ENCODE measurements at places on chromosomes 4 and X. TPM values are rescaled to one million over a fixed set of nuclear protein-coding genes. Genes with fewer than 3 reads are reported as not detected.

DNA sequence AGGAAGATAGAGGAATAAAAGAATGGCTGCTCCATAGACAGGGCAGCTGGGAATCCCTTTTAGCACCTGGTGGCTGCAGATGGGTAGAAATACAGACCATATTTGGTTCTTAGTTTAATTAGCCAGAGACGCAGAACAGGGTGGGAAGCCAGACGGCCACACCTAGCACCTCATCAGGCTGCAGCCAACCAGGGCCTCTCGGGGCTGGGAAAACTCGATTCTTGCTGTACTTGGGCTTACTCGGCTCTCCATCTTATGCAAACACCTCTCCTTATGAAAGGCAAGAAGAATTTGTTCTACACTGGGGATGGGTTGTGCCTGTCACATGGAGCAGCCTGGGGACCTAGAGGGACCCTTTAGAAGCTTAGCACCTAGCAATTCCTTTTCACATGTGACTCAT is 19.7 kb downstream of the IRAK1 start:
- peak; percentile 6 for DNase-seq

GRCh38 chr4:22794732-22795131 is 102.0 kb downstream of the GBA3 start:
- no peak for DNase-seq

GRCh38 chr4:16684097-16684496 is 214.3 kb downstream of the LDB2 start:
- no peak for DNase-seq

- peak; percentile 39 for DNase-seq
These were observed 201.5 kb upstream of the FAM241A start for GRCh38 chr4:111943796-111944203.

DNA sequence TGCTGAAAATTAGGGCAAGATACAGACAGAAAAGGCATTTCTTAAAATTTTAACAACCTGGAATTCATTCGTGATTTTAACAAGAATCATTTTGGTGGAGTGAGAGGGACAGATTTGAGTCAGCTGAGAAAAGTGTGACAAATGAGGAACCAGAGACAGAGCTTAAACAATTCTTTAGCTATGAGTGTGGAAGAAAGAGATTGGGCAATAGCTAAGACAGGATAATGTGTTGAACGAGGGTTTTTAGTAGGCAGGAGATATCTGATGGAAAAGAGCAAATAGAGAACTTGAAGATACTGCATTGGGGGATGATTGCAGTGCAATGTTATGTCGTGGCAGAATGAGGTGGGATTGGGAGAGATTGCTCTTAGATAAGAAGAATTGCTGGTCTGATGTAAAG is 164.2 kb upstream of the SPRY1 start:
- no peak for DNase-seq

DNA sequence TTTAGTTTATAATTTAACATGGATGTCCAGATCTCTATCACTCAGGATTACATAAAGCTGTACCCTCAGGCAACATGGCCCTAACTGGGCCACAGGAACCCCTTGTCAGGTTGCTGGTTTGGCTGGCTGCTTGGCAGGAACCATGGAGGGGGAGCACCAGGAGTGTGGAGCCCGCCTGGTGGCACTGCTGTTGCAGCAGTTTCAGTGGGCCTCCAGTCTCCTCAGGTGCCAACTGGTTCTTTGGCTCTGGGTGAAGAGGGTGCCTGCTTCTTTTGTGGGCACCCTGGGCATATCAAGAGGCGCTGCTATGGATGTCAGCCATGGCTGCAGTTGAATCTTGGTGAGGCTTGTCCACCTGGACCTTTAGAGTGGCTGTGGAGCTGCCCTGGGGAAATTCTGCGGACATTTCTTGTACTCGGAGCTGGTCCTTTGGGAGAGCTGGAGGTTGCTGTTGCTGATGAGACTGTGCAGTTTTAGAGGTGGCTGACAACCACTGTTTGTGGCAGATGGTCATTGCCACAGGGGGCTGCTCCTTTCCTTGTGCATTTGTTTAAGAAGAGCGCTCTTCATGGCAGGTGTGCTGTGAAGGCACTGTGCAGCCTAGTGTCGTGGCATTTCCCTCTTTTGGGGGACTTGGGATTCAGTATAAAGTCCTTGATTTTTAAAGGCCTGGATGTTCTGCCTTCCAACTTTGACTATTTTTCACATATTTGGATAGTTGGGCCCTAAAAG is 10.3 kb upstream of the SMIM14 start:
- DNase-seq: no peak

- no peak for DNase-seq
These were observed 499 bp upstream of the NFXL1 start for GRCh38 chr4:47914926-47915237.

DNA sequence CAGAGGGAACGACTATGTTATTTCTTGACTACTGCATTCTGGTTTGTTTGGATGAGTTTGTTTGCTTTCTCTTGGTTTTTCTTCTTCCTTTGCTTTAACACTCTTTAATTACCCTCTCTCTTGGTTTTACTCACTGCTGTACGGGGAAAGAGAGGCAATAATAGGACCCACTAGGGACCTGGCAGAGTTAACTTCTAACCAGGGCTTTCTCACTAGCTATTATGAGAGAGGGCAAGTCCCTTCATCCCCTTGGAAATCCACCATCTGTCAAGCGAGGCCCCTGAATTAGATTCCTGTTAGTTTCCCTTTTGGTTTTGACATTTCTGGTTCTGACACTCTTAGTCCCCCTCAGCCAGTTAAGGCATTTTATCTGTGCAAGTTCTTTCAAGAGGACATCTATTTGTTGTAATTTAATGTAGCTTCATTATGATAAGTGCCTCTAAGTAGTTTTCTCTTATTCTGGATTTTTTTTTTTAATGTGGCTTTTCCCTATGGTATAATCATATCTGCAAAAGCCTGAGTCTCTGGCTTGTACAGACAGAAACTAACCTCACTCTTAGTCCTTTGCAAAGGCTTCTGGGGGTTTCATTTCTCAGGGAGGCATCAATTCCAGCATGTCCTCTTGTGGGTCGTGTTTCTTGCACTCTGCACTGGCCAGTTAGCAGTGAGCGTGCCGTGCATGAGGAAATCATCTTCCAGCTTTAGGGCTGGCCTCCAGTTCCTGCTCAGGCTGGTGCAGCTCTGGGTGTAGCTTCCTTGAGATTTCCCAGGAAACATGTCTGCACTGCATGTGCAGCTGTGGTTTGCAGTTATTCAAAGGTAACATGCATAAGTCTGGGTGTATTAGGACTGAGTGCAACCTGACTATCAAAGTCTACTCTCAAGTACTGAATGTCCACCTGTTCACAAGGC is 221.3 kb downstream of the STIM2 start:
- DNase-seq: no peak

- DNase-seq: peak; percentile 64
These were observed 64.8 kb upstream of the STOX2 start for GRCh38 chr4:183840311-183840710.

DNA sequence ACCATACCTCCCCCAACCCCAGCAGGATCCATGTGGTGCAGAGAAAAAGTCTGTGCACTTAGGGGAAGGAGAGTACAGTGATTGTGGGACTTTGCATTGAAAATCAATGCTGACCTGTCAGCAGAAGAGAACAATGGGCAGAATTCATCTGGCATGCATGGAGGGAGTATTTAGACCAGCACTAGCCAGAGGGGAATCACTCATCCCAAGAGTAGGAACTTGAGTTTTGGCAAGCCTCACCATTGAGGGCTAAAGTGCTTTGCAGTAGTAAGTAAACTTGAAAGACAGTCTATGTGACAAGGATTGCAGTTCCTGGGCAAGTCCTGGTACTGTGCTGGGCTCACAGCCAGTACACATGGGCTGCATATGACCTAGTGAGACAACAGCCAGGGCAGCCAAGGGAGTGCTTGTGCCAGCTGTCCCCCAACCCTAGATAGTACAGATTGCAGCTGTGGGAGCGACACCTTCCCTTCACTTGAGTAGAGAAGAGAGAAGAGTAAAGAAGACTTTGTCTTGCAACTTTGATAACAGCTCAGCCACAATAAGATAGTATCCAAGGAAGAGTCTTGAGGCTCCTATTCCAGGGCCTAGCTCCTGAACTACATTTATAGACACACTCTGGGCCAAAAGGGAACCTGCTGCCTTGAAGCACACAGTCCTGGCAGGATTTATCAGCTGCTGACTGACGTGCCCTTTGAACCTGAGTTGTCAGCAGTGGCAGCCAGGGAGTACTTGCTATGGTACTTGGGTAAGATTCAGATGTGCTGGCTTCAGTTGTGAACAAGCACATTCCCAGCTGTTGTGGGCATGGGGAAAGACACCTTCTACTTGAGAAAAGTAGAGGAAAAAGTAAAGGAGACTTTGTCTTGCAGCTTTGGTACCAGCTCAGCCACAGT is 48.7 kb downstream of the HDX start:
- DNase-seq: no peak

DNA sequence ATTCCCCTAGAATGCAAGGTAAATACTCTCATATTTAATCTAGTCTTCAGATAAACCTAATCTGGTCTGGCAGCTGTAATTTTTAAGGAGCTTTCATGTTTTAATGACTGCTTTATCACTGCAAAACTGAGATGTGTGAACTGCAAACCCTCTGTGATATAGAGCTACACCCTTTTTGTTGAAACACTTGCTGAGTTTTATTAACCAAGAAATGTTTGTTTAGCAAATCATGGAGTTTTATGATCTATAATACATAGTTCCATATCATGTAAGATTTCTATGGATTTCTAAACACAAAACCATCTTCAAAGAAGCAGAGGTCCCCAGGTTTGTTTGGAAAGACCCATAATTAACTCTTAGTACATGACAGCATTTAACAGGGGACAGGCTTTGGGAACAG is 126.4 kb downstream of the BTC start:
- no peak for DNase-seq

GRCh38 chr4:150068300-150068960 is 9.8 kb upstream of the DCLK2 start:
- no peak for DNase-seq

GRCh38 chr4:38667085-38667893 is 3.3 kb downstream of the KLF3 start:
- peak; percentile 95 for DNase-seq

GRCh38 chrX:13697976-13698375 is 9.0 kb downstream of the RAB9A start:
- no peak for DNase-seq

DNA sequence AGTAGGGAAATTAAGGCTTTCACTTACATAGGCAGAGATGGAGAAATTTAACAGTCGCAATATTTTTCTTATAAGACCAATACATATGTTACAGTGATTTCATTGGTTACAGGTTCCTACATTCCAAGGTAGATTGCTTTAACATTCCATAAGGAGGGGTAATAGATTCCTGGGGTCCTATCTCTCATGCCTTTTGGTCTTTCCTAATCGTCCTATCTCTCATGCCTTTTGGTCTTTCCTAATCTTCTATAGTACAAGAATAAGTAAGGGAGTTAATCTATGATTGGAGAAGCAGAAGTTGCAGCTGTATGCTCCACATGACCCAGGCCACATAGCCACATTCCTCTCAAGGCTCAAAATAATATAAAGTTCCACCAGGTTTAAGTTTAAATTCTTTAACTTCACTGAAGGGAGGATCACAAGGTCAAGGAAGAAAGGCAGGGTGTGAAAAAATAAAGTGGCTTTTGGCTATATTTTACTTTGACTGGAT is 285.0 kb upstream of the BOD1L1 start:
- no peak for DNase-seq

DNA sequence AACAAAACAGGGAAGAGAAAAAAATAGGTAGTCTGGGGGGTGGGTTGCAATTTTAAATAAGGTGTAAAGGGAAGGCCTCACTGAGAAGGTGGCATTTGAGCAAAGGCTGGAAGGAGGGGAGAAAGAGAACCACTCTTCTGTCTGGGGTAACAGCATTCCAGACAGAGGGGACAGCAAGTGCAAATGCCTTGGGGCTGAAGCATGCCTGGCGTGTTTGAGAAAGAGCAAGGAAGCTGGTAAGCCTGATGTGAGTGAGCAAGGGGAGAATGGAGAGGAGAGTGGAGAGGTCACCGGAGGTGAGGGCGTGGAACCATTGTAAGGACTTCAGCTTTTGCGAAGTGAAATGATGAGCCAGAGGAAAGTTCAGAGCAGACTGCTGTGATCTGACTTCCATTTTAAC is 19.7 kb upstream of the DOCK11 start:
- DNase-seq: no peak

GRCh38 chr4:38062088-38062775 is 102.0 kb downstream of the PTTG2 start:
- peak; percentile 70 for DNase-seq

DNA sequence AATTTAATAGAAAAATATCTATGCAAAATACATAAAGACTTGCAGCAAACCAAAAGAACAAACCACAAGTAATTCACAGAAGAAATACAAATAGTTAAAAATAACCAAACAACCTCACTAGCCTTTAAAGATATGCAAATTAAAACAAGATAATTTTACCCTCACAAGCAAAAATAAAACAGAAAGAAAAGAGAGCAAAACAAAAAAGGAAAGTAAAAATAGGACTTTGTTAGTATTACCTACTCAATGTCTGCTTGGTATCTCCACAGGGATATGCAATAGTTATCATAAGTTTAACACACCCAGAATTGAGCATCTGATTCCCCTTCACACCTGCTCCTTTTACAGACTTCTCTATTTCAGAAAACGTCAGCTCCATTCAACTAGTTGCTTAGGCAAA is 737.5 kb upstream of the MAGEB2 start:
- DNase-seq: no peak

- DNase-seq: no peak
These were observed 30.5 kb downstream of the ATRX start for GRCh38 chrX:77755561-77755960.

The ETFDH gene
- 26.9 TPM for polyA plus RNA-seq

The EDNRA gene
- polyA plus RNA-seq: 124 TPM

The SGMS2 gene
- polyA plus RNA-seq: 11.7 TPM

The UGT2B10 gene
- polyA plus RNA-seq: 0.23 TPM

The FGA gene
- 1.3 TPM for polyA plus RNA-seq

The UGT2A1 gene
- not detected for polyA plus RNA-seq

The ADH1B gene
- polyA plus RNA-seq: 1,008 TPM

The RS1 gene
- 0.15 TPM for polyA plus RNA-seq

The PAGE1 gene
- not detected for polyA plus RNA-seq

The FAM9C gene
- polyA plus RNA-seq: 0.11 TPM

The CENPVL2 gene
- polyA plus RNA-seq: not detected

The NRK gene
- polyA plus RNA-seq: 3.9 TPM

The NIPAL1 gene
- polyA plus RNA-seq: 3.4 TPM
